ENCODE measurements at places on chromosomes 1 and 21.

GRCh38 chr1:197928849-197929336 is 11.7 kb downstream of the LHX9 start:
- no peak for DNase-seq

GRCh38 chr1:25095635-25096200 is 136.6 kb downstream of the SYF2 start:
- no peak for DNase-seq

DNA sequence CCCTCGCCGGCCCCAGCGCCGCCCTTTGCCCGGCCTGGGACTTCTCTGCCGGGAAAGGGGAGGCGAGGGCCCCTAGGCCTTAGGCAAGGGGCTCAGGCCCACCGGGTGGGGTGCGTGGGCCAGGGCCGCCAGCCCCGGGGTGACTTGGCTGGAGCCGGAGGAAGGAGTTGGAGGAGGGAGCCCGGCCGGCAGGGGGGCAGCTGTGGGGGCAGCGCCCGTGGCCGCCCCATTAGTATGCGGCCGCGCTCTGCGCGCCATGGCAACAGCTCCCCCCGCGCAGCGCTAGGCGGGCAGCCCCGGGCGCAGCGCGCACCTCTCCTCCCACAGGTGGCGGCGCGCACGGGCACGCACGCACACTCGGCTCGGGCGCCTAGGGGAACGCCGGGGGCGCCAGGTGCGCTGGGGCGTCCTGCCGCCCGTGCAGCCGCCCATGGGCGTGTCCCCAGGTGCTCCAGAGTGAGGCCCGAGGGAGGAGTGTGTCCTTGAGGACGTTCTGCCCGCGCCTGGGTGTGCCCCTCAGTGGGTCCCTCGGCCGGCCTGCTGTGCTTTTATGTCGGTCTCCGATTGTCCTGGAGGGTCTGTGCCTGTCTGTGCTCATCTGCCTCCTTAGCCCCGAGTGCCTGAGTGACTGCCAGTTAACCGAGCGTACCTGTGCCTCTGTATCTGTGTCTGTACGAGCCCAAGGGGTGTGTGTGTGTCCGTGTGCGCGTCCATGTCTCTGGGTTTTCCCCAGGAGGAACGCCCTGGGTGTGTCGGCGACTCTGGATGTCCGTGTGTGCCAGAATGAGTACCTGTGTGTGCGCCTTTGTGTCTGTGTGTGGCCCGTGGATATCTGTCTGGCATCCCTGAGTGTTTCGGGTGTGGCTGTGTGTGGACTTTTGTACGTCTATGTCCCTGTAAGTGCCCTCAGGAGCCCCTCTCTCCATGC is 38.2 kb upstream of the WASF2 start:
- peak; percentile 32 for DNase-seq

DNA sequence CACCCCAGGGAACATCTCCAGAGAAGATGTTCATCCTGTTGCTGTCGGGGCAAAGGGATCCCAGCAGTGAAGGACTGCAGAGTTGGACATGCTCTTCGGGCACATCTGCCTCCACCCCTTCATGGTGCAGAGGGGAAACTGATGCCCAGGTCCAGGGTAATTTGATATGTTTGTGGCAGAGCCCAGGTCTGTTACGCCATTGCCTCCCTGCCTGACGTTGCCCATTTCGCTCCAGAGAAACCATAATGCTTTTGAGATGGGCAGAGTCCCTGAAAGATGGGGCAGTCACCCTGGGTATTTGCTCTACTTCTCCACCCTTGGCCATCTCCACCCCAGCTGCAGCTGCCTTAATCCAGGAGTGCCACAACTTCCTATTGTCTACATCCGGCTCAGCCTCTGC is 290.4 kb upstream of the POU3F1 start:
- no peak for DNase-seq

DNA sequence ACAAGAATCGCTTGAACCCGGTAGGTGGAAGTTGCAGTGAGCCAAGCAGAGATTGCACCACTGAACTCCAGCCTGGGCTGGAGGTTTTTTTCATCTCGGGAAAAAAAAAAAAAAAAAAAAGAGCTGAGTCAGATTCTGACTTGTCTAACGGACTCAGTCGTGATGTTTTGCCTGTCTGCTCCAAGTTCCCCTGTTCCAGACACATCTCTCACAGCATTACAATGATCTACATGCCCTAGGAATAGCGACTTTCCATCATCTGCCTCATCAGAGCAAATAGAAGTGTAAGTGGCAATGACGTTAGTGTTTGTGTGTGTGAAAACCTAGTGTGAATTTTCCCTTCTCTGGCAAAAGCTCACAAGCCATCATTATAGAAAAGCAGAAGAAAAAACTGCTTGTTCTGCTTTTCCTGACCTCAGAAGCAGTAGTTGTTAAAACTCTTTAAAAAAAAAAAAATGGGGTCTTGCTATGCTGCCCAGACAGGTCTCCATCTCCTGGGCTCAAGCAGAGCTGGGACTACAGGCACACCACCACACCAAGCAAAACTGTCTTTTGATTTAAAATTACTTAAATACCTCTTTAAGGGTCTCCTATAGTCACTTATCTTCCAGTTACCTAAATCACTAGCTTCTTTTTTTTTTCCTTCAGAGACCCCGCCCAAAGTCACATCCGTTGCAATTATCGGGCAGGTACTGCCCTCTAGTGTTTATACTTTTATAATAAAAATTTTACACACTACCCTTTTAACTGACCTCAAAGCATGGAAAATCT is 37.3 kb downstream of the PLEKHO1 start:
- DNase-seq: no peak

DNA sequence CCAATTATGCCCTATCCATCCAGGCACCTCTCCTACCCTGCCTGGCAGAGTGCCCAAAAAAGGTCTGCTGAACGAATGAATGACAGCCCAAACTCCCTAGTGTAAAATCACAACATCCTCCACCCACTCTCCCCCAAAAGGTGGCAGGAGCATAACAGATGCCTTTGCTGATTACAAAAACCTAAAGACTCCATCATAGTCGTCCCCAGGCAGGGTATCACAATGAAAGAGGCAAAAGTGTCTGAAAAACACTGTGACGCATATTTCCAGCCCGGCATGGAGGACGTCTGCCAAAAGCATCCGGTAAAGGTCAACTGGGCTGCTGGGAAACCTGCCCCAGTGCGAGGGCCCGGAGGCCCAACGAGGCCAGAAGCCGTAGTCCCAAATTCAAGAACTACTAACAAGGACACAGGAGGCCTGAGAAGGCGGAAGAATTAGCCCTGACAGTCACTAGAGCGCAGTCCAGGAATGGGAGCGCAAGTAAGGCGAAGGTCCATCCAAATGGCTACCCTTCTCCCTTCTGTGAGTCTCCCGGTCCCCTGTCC is 576 bp downstream of the SMIM12 start:
- no peak for DNase-seq

DNA sequence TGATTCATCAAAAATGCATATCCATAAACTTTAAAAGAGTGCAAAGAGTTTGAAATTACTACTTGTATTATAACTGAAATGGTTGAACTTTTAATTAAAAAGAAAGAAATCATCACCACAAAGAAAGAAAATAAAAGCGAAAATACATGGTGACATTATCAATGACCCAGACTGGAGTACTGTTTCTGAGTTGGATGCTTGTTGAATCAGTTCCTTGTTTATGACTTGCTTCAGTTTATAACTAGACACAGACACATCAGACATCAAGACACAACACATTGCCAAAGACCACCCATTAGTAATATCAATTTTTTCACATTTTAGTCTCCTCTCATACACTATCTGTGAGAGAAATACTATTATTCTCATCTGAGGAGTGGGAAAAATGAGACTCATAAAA is 293.0 kb downstream of the MRPL39 start:
- DNase-seq: no peak

DNA sequence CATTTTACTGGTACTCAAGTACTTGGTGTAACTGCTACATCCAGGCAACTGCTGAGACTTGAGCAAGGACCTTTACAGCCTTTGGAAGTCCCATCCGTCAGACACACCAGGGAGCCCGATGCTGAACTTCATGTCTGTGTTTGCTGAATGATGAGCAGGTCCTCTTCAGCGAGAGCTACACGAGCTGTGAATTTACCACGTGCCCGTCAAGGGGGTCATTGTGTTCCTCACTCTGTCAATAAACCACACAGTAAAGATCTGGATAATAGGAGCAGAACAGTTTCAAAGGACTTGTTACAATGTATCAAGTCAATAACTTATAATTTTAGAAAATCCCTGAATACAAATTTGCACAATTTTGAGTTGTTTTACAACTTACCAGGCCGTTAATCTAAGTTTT is 427.2 kb downstream of the KIF26B start:
- DNase-seq: no peak

- no peak for DNase-seq
Measured at GRCh38 chr1:14815175-14815877, 216.8 kb downstream of the KAZN start.

- DNase-seq: no peak
Measured at GRCh38 chr1:36919491-36920145, 114.7 kb downstream of the GRIK3 start.

- no peak for DNase-seq
Measured at GRCh38 chr1:94989911-94990473, 63.1 kb upstream of the CNN3 start.
